ENCODE measurements at places on chromosomes 2 and 18.

DNA sequence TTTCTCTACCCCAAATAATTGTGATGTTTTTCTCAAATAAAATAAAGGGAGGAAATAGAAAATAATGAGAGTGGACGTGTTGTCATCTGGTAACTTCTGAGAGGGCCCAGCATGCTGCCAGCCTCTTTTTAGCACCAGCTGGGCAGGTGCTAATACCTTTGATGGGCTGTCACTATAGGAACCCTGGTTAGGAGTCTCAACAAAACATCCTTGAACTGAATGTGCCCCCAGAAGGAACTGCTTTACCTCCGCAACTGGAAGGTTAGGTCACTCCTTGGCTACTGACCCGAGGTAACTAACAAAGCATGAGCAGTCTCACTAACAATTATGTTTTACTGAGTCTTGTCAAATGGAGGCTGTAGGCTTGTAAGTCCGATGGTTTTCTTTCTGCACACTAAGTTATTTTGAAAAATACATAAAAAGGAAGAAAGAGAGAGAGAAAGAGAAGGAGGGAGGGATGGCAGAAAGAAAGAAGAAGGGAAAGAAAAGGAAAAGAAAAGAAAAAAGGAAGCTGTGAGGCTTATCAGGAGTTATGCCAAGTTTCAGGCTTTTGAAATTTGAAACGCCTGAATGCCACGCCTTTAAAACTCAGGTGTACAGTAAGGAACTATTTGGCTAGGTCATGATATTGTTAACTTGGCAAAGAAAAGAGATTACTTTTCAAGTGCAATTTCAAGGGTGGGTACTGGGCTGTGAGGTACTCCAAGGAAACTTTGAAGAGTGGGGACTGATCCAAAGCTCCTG lies 91.0 kb downstream of the TGIF1 start:
- no peak for DNase-seq

GRCh38 chr2:209805351-209805750 lies 33.7 kb downstream of the UNC80 start:
- no peak for DNase-seq

GRCh38 chr18:37514953-37515352 lies 50.6 kb downstream of the CELF4 start:
- no peak for DNase-seq

GRCh38 chr2:101904916-101905315 lies 86.8 kb upstream of the IL1R2 start:
- DNase-seq, result no peak

DNA sequence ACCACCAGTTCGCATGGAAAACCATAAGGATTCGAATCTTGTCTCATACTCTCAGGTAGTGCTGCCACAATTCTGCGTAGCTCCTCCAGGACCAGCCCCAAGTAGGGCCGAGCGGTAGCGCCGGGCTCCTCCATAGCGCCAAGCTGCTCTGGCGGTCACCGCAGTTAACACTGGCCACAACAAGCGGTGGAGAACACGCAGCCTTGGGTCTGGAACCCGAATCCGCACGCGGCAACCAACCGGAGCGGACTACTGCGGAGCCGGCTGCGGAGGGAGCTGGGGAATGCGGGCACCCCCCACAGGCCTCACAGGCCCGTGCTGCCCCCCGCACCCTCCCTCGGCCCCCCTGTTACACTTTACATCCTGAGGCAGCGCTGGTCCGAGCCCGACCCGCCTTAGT lies 531.5 kb downstream of the STK39 start:
- no peak for DNase-seq

- no peak for DNase-seq
Observed at GRCh38 chr18:58049000-58049688, 5.1 kb downstream of the NEDD4L start.

DNA sequence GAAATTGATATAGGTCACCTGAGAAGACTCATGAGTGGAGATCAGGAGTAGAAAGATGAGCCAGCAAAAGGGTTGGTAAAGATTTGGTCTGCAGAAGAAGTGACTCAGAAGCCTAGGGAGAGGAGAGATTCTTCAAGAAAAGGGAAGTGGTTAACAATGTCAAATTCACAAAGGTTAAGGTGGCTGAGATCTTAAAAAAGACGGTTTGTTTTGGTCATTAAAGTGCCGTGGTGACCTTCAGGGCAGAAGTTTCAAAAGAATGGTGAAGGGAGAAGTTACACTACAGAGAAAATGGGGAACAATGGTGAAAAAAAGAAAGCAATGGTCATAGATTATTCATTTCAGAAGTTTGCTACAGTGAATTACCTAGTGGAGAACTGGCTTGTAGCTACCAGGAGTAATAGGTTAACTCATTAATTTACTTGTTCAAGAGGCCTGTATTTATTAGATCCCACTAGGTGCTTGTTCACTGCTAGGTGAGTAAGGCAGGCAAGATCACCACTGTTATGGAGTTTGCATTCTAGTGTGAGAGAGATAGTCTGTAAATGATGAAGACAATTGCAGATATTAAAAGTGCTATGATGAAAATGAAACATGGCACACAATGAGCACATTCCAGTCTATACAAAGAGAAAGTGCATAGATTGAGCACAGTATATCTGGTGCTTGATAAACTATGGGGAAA lies 43.0 kb downstream of the FBXO48 start:
- no peak for DNase-seq

- DNase-seq, result no peak
Observed at GRCh38 chr2:107545066-107545465, 281.6 kb upstream of the RGPD4 start.

DNA sequence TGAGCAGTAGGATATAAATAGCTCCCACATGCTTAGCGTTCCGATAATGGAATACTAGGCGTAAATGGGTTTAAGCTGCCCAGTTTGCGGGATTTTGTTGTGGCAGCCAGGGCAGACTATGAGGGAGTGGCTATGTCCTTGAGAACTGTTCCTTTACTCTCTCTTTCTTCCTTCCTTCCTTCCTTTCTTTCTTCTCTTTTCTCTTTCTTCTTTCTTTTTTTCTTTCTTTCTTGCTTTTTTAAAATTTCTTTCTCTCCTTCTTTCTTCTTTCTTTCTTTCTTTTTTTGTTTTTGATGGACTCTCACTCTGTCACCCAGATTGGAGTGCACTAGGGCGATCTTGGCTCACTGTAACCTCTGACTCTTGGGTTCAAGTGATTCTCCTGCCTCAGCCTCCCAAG lies 9.1 kb upstream of the PRELID3A start:
- DNase-seq, result no peak

- DNase-seq, result no peak
Observed at GRCh38 chr2:240648650-240649275, 23.5 kb downstream of the GPR35 start.

DNA sequence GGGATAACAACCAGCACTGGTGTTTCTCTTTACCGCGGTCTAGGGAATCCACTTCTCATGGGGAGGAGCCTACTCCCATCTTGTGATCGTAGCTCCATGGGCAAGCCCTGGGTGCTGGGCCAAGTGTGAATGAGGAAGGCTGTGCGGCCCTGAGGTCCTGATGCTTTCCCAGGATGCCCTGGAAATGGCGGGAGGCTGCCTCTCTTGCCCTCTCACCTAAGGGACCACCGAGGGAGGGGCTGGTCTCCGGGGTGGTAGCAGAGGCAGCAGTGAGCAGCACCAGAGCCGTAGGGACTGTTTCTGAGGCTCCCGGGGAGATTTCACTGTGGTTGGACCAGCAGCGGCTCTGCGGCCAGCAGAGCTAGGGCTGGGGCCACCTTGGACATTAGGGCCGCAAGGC lies 15.5 kb upstream of the NPPC start:
- DNase-seq, result no peak

DNA sequence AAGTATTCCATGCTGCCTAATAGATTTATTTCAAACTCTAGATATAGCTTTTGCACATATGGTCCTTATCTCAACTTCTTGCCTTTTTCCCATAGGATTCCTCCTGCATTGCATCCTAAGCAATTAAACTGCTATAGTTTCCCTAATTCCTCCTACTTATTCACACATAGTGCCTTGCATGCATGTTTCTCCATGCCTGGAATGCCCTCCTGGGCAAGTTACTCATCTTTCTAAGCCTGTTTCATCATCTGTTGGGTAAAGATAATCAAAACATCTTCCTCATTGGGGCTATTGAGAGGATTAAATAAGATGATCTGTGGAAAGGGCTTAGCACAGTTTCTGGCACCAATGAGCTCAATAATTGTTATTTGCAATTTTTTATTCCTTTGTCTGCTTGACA lies 726.5 kb downstream of the SLC4A3 start:
- no peak for DNase-seq

- no peak for DNase-seq
Observed at GRCh38 chr2:148865512-148865911, 9.5 kb upstream of the KIF5C start.

DNA sequence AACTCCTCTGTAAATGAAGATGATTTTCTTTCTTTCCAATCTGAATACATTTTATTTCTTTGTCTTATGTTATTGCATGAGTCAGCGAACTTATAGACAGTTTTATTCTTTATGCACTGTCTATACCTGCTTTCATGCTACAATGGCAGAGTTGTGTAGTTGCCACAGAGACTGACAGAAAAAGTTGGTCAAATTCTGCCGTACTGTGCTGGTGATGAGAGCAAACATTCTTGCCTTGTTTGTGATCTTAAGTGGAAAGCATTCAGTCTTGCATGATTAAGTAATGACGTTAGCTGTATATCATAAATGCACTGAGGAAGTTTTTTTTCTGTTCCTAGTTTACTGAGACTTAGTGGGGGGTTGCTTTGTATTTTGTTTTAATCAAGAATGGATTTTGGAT lies 32.9 kb downstream of the ZC3H15 start:
- no peak for DNase-seq
